GM12864 (cell line): ENCODE measurements at places on chromosomes 1 and 21.

DNA sequence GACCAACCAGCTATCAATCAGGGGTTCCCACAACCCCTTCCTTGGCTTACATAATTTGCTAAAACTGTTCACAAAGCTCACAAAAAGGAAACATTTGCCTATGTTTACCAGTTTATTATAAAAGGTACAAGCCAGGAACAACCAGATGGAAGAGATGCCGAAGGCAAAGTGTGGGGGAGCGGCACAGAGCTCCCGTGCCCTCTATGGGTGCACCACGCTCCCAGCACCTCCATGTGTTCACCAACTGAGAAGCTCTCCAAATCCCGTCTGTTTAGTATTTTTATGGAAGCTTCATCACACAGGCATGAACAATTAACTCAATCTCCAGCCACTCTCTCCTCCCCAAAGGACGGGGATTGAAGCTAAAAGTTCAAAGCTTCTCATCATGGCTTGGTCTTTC, 32.9 kb downstream of the PSMG1 start:
- no peak for DNase-seq

GRCh38 chr1:18458133-18459092, 22.3 kb upstream of the KLHDC7A start:
- DNase-seq = no peak

GRCh38 chr1:173884701-173885100, 16.5 kb downstream of the ZBTB37 start:
- no peak for DNase-seq

GRCh38 chr1:161324020-161324419, 9.8 kb downstream of the SDHC start:
- DNase-seq = no peak

GRCh38 chr1:94803517-94804441, 16.4 kb upstream of the SLC44A3 start:
- no peak for DNase-seq

DNA sequence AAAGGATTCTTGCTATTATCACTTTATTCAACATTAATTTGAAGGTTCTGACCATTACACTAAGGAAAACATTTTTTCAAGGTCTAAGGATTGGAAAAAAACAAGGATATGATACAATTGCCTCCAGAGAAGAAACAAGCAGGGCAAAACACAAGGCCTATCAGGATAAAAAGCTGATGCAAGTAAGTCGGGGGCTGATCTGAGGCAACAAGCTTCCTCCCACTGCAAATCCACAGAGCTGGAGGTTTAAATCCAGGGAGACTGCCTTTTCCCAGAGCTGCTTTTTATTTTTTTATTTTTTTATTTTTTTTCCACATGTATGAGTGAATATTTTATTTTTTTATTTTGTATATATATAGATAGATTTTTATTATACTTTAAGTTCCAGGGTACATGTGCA, 19.4 kb upstream of the S100A2 start:
- DNase-seq = no peak

DNA sequence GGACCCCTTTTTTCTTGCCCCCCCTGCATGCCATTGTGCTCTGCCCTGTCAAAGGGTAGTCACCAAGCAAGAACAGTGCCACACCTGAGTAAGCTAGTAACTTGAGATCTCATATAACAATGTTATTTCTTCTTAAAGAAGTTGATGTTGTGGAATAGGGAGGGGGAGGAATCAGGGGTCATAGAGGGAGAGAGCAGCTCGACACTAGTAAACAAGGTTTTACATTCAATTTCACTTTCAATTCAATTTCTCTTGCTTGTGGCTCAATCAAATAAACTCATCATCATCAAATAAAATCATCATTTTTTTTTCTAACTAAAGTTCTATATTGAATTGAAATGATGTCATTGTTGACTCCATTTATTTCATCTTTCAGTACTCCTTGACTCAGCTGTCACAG, 106.4 kb downstream of the CRB1 start:
- DNase-seq = no peak

- no peak for DNase-seq
Observed at GRCh38 chr1:17777330-17777729, 22.2 kb downstream of the ACTL8 start.

DNA sequence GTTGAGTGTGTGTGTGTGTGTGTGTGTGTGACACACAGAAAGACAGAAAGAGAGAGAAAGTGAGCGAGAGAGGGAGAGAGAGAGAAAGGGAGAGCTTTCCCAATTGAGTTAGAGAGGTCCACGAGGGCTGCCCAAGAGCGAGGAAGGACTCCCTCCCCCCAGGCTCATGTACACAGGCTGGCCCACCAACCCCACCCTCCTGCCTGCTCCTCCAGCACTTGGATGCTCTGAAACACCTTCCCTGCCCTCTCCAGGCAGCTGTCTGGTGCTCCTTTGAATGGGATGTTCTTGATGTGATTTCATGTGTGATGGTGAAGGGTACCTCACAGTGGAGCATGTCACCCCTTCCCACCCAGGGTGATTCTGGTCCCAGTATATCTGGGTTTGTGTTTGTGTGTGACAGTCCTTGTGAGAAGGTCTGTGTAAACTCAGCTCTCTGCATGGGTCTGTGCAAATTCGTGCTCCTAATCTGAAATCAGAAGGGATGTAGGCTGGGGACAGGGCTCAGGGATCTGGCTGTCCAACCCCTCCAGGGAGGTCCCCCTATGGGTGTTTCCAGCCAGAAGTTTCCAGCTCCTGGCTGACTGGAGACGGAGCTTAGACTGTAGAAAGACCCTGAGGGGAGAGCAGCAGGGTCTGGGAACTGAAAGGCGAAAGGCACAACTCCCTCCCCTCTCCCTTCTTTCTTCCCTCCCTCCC, 6.8 kb upstream of the PEAR1 start:
- no peak for DNase-seq

GRCh38 chr1:24584171-24584647, 28.3 kb downstream of the NCMAP start:
- no peak for DNase-seq

- no peak for DNase-seq
Observed at GRCh38 chr1:232856541-232856940, 51.3 kb downstream of the MAP10 start.

DNA sequence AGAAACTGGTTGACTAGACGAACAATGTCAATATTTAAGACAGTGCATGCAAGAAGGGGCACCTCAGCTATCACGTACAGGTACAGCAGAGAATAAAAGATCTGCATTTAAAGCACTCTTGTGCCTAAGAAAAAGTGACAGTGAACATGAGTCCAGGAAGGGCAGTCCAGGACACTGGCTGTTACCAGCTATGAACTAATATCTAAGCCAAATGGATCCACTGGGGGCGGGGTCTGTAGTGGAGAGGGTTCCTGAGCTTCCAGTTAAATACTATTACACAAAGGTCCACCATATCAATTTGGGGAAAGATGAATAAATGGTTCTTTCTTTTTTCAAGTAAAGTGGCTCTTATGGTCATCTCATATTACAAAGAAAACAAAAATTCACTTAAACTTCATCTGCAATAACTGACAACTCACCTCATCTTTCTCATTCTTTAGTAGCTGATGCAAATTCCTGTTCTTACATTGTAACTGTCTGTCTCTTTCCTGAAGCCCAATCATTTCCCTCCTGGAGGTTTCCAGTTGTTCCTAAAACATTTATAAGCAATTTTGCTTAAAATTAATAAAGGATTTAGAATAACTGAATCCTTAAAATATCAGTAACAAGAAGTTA, 24.5 kb downstream of the SSX2IP start:
- DNase-seq = no peak

- no peak for DNase-seq
Observed at GRCh38 chr1:109878531-109879104, 32.0 kb upstream of the CSF1 start.

GRCh38 chr1:181504399-181504842, 21.1 kb downstream of the CACNA1E start:
- peak; percentile 85 for DNase-seq

DNA sequence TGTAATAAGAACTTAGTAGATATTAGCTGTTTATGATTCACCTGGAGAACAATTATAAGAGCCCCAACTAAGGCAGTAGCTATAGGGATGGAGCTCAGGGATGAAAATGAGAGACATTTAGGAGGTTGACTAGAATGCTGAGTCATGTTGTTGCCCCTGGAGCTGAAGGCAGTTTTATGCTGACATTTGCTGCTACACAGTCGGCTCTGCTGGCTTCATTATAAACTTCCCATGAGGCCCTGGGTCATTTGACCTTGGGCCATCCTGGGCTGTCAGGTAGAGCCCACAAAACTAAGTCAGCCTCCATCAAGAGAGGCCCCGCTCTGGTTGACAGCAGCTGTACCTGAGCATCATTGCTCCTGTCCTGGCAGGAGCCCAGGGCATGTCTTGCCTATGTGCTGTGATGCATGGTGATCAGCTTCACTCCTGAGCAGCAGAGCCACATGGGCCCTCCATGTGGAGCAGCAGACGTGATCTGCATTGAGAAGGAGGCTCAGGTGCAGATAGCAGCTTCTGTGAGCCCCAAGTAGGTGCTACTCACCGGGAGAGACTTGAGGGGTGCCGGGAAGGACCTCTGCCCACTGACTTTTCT, 112.4 kb downstream of the TBX19 start:
- no peak for DNase-seq

DNA sequence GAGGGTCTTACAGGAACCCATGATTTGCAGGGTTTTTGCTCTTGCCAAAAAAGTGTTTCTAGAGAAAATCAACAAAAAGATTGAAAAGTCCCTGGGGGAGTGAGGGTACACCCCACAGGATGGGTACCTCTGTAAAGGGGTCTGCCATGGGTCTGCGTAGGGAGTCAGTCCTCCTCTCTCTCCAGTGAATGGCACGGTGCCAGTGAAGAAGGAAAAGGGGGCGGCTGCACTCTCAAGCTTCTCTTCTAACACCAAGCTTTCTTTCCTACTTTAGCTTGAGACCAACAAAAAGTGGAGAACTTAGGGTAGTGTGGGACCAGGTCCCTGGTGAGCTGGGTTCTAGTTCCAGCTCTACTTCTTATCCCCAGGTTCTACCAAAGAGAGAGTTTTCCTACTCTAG, 87.4 kb downstream of the GLUL start:
- DNase-seq = no peak

GRCh38 chr1:51648180-51649109, 31.6 kb downstream of the OSBPL9 start:
- no peak for DNase-seq

DNA sequence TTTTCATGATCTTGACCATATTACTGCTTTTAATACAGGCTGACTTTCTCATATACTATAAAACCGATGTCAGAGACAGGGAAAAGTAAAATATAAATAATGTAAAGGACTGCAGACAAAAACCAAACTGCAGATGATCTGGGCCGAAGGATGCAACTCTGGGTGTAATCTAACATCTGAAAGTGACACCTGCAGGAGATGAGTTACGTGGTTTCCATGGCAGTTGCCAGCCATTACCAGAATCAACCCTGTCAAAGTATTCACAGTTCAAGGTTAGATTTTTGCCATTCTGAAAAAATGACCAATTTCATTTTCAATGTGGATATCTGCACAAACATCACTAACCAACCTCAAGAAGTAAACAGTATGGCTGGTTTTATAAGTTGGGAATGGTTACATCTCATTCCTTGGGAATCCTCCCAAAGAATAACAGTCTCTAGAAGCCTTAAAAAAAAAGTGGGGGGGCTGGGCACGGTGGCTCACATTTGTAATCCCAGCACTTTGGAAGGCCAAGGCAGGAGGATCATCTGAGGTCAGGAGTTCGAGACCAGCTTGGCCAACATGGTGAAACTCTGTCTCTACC, 27.7 kb downstream of the DNAJC11 start:
- no peak for DNase-seq

GRCh38 chr1:114585231-114585630, 3.8 kb upstream of the BCAS2 start:
- DNase-seq = no peak

GRCh38 chr1:16226490-16227179, 10.3 kb downstream of the CPLANE2 start:
- no peak for DNase-seq

GRCh38 chr1:212700892-212701819, 1.5 kb upstream of the BATF3 start:
- DNase-seq = no peak

GRCh38 chr21:30194701-30195299, 21.1 kb downstream of the CLDN8 start:
- DNase-seq = no peak

DNA sequence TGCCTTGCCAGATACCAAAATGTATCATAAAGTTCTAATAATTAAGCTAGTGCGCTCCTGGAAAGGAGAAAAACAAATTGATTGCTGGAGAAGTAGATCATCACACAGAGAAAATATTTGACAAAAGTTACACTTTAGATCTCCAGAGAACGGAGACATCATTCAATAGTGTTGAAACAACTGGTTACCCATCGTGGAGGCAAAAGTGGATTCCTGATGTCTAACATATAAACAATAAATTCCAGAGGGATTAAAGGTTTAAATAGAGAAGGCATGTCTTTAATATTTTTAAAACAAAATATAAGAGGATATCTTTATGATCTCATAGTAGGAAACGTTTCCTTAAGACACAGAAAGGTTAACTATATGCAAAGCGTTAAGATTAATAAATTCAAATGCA, 41.0 kb downstream of the NRIP1 start:
- DNase-seq = no peak

DNA sequence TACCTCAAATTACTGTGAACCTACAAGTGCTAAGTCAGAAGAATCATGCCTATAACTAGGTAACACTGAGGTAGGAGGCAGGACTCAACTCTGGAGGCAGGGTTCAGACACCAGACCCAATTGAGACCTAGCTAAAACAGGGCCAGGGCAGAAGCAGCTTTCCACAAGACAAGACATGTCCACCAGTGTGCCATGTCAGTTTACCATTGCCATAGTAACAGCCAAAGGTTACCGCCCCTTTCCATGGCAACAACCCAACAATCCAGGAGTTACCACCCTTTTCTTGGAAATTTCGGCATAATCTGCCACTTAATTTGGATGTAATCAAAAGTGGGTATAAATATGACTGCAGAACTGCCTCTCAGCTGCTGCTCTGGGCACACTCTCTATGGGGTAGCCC, 432.3 kb downstream of the DPYD start:
- DNase-seq = no peak

DNA sequence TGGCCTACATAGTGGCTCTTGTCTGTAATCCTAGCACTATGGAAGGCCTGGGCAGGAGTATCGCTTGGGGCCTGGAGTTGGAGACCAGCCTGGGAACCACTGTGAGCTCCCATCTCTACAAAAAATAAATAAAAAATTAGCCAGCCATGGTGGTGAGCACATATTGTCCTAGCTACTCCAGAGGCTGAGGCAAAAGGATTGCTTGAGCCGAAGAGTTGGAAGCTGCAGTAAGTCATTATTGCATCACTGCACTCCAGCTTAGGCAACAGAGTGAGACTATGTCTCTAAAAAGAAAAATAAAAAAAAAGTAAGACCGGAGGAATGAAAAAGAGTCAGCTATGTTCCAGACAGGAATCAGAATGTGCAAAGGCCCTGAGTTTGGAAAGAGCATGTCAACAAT, 115.3 kb downstream of the CYYR1 start:
- DNase-seq = no peak

GRCh38 chr1:202282596-202283283, 59.0 kb downstream of the UBE2T start:
- no peak for DNase-seq
